ENCODE measurements at places on chromosomes 16 and 17. TPM values are rescaled to one million over a fixed set of nuclear protein-coding genes. Genes with fewer than 3 reads are reported as not detected.

The TP53TG3B gene
- polyA plus RNA-seq, result not detected

The GALR2 gene
- not detected for polyA plus RNA-seq

The CHRNB1 gene
- 27.7 TPM for polyA plus RNA-seq

The DHX58 gene
- polyA plus RNA-seq, result 13.1 TPM

The ETV4 gene
- not detected for polyA plus RNA-seq

The CSF3 gene
- not detected for polyA plus RNA-seq

The HBA1 gene
- polyA plus RNA-seq, result 0.41 TPM

The AGRP gene
- polyA plus RNA-seq, result not detected

The AOC2 gene
- not detected for polyA plus RNA-seq

The TMEM170A gene
- 40.0 TPM for polyA plus RNA-seq

The KIF22 gene
- polyA plus RNA-seq, result 58.4 TPM

The TPPP3 gene
- not detected for polyA plus RNA-seq

The C16orf92 gene
- polyA plus RNA-seq, result not detected

The DLX4 gene
- polyA plus RNA-seq, result not detected

The HSF5 gene
- polyA plus RNA-seq, result 1.4 TPM

The KRT33B gene
- not detected for polyA plus RNA-seq

The VMO1 gene
- polyA plus RNA-seq, result not detected
